ENCODE measurements at places on chromosomes 1 and 21.
A peak's percentile ranks its signal among the peaks of the same experiment; 100 is the strongest.

DNA sequence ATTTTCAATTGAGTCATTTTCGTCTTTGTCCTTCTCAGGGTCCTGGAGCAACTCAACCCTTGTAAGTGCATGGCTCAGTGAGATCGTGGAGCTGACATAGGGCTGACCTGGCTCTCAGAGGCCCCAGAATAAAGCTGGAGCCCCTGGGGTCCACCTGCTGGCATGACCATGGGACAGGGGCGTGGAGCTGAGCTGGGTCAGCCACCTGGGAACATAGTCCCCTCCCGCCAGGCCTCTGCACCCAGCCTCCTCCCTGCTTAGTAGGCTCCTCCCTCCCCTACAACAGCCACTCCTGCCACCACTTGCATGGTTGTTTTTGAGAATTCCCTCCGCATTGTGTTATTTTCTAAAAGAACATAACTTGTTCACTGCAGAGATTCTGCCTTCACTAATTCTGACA lies 3.1 kb upstream of the RIPK4 start:
- DNase-seq = no peak

GRCh38 chr1:84842748-84843231 lies 50.2 kb downstream of the LPAR3 start:
- no peak for DNase-seq

DNA sequence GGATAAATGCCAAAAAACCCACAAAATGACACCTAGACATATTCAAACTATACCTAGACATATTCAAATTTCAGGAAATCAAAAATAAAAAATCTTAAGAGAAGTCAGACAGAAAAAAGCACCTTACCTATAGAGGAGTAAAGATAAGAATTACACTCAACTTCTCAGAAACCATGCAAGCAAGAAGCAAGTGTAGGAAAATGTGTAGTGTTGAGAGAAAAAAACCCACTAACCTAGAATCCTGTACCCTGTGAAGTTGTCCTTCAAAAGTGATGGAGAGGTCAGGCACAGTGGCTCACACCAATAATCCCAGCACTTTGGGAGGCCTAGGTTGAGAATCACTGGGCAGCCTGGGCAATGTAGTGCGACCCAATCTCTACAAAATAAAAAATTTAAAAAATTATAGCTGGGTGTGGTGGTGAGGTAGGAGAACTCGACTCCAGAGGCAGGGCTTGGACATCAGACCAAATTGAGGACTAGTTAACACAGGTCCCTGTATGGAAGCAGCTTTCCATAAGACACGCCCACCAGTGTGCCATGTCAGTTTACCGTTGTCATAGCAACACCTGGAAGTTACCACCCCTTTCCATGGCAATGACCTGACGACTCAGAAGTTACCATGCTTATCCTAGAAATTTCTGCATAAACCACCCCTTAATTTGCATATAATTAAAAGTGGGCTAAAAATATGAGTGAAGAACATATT lies 20.7 kb downstream of the PDIK1L start:
- DNase-seq = no peak

GRCh38 chr1:158506369-158506987 lies 34.5 kb downstream of the OR10R2 start:
- peak; percentile 14 for DNase-seq

DNA sequence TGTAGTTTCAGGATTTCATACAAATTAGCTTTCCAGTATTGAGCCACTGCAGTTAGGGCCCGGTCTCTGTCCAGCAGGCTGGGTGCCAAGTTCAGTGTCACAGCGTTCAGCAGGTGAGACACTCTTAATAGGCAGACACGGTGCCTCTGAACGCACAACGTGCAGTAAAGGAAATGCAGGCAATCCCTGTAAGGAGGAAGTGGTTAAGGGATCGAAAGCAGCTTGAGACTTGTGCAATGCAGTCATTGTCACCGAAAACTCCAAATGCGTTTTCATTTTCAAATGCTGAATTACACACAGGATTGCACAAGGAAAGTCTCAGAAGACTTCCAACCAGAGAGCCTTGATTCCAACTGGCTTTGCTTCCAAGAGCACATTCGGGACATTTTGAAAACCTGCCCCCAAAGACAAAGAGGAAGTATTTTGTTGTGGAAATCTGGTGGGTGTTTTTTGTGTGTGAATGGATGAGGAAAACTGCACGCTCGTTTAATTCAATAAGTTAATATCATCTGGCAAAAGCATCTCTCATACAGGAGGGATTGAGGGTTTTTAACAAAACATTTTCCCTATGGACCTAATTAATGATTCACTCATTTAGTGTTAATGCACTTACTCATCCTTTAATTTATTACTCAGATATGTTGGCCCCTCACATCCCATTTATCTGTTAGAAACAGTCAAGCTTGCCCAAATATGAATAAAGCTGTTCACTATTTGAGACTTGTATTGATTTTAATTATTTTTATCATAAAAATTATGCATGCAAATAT lies 61.6 kb downstream of the PTGS2 start:
- no peak for DNase-seq

- no peak for DNase-seq
Measured at GRCh38 chr1:200837931-200838571, 34.7 kb upstream of the GPR25 start.

DNA sequence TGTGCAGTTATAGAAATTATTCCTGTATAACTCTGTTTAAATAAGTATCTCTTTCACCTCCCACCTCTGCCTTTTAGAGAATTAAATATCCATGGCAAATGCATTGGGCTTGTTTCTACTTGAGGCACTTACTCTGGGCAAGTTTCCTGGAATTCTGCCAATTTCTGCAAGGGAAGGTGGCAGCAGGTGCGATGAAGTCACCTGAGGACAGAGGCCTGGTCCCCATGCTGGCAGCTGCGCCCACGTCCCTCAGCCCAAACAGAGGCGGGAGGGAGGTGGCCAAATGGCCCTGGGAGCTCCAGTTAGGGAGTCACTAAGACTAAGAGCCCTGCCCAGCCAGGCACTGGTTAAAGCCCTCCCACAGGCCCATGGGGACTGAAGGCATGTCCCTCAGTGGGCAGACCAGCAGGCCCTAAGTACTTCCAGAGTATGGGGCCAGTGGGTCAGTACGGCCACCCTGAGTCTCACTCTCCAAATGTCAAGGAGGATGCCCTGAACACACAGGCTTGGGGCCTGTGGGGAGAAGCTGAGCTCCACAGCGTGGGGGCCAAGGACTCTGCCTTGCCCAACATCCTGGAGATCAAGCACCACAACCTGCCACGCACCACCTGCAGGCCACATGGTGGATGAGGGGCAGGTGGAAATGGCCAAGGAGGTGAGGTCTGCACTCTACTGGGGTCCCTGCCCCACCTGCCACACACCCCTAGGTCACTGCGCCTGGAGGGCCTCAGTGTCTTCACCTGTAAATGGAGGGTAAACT lies 19.4 kb downstream of the ACOT7 start:
- DNase-seq = no peak

- DNase-seq = no peak
Measured at GRCh38 chr1:196466654-196467053, 141.6 kb downstream of the KCNT2 start.

- no peak for DNase-seq
Measured at GRCh38 chr1:40247655-40248054, at the start of gene TMCO2. Gene TMCO2, plus strand, starts transcription at chr1:40247937. Its CDS starts 57 bp downstream, at chr1:40247994.

DNA sequence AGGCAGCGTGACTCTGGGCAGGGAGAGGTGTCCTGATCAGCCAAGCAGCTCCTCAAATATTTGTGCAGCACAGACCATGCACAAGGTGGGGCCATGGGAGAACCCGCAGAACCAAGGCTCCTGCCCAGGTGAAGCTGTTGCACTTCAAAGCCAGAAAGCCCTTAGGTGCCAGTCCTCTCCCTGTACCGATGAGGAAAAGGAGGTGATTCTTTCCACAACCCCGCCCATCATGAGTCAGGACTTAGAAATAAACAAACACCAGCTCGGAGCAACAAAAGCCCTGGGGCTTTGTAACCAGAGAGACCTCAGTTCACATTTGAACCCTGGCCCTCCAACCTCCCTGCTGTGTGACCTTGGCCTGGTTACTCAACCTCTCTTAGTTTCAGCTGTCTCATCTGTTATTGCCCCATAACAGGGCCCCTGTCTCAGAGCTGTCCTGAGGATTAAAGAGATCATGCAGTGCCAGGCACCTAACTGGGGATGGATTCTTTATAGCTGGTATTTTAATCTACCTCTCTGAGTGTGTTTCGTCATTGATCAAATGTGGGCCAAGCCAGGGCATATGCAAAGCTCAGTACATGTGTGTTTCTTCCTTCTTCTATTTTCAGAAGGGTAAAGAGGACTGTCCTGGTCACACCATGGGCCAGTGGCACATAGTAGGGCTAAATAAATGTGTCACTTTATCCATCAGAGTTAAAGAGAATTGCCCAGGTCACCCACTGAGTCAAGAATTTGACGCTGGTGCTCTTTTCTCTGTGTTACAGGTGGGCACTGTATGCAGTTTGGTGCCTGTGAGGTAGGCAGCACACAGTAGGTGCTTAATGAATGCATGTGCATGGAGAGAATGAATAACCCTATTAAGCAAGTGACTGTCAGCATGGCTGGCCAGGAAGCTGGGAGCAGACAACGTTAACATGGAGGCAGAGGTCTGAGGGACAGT lies 1.4 kb downstream of the LDLRAD1 start:
- DNase-seq = no peak

DNA sequence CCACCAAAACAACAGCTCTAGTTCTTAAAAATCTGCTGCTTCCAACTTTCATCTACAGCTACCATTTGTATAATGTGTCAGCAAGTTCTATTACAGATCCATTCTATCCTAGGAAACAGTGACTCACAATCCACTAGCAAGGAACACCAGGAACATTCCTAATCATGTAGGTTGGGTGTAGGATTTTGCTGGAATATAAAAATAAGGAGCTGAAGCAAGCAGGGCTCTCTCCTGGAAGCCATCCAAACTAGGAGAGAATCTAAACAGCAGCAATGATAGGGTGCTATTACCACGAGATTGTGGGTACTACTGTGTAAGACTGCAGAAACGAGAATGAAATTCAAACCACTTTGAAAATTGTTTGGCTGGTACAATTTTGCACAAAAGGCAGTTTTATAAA lies 135.0 kb downstream of the PTPN14 start:
- no peak for DNase-seq

GRCh38 chr1:12244585-12244984 lies 14.8 kb downstream of the VPS13D start:
- DNase-seq = no peak

GRCh38 chr1:185159966-185160365 lies 3.0 kb downstream of the SWT1 start:
- DNase-seq = no peak

DNA sequence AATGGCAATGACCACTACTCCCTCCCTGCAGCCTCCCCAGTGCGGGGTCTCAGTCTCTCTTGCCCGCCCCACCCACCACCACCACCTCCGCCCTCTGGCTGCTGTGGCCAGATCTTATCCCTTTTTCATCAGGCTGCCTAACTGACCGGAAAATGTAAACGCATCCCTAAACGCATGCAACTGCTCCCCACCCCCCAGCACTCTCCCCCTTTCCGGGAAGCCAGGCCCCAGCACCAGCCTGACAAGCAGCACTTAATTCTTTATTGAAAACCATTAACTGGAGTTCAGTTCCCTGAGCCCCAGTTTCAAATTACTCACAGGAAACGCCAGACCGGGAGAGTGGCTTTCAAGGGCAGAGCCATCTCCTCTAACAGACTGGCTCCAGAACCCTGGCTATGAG lies 147.7 kb downstream of the DMRTA2 start:
- no peak for DNase-seq
